ENCODE measurements at places on chromosomes 4 and X. TPM values are rescaled to one million over a fixed set of nuclear protein-coding genes. Genes with fewer than 3 reads are reported as not detected.

Gene UVSSA
- 36.3 TPM for total RNA-seq

Gene PAGE4
- not detected for total RNA-seq

Gene ZMAT1
- total RNA-seq = 1.6 TPM

Gene RAB41
- total RNA-seq = not detected

Gene TRPC5OS
- total RNA-seq = not detected

Gene MAPK10
- total RNA-seq = 10.9 TPM

Gene KIAA1210
- 0.12 TPM for total RNA-seq

Gene CFAP99
- not detected for total RNA-seq

Gene LIMCH1
- 3.3 TPM for total RNA-seq

Gene KCNIP4
- total RNA-seq = not detected

Gene KLF8
- total RNA-seq = 8.0 TPM

Gene PABPC4L
- total RNA-seq = 7.8 TPM

Gene MYOZ2
- total RNA-seq = not detected

Gene POU4F2
- not detected for total RNA-seq

Gene ADGRA3
- 12.8 TPM for total RNA-seq

Gene TAF1
- total RNA-seq = 28.2 TPM

Gene TSPAN6
- 23.7 TPM for total RNA-seq

Gene RHOXF1
- total RNA-seq = not detected

Gene TCEAL2
- total RNA-seq = 0.73 TPM

Gene SMIM20
- 23.3 TPM for total RNA-seq

Gene ADAM29
- not detected for total RNA-seq

Gene ANXA3
- total RNA-seq = 4.7 TPM

Gene LDB2
- 16.6 TPM for total RNA-seq

Gene MID1
- 8.5 TPM for total RNA-seq

Gene PAK3
- 2.4 TPM for total RNA-seq

Gene GCNA
- 1.7 TPM for total RNA-seq

Gene SLC38A5
- total RNA-seq = 34.4 TPM

Gene UBE2K
- total RNA-seq = 18.2 TPM
